ENCODE measurements at places on chromosomes 7 and 10.

DNA sequence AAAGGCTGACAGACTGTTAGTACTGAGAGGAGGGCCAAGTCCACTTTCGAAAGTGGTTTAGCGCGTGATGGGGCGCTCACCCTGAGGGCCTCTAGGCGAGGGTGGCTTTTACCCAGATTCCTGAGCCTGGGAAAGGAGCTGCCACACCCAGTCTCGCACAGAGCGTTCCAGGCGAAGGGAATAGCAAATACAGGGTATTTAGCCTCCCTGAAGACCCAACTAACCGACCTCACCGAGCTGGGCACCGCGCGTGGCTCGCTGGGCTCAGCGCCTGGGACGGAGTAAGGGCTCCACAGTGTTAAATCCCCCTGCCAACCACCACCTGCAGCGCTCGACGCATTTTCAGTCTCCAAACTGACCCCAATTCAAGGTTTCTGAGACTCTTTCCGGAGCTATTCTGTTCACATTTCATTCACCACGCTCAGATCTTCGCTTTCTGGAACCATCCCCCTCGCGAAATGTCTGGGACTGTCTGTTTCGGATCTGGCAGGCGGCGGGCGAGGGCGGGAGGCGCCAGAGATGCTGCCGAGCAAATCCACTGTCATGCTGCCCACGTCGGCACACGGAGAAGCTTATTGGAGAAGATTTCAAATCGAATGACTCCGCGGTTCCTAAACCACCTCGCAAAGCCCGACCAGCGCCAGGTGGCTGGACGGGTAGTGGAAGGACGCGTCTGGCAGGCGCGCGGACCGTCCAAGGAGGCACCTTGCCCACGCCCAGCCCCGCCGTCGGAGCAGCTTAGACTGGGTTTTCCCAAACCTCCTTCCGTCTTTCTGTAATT lies 1.4 kb upstream of the OSBPL3 start:
- DNase-seq: peak; percentile 45

DNA sequence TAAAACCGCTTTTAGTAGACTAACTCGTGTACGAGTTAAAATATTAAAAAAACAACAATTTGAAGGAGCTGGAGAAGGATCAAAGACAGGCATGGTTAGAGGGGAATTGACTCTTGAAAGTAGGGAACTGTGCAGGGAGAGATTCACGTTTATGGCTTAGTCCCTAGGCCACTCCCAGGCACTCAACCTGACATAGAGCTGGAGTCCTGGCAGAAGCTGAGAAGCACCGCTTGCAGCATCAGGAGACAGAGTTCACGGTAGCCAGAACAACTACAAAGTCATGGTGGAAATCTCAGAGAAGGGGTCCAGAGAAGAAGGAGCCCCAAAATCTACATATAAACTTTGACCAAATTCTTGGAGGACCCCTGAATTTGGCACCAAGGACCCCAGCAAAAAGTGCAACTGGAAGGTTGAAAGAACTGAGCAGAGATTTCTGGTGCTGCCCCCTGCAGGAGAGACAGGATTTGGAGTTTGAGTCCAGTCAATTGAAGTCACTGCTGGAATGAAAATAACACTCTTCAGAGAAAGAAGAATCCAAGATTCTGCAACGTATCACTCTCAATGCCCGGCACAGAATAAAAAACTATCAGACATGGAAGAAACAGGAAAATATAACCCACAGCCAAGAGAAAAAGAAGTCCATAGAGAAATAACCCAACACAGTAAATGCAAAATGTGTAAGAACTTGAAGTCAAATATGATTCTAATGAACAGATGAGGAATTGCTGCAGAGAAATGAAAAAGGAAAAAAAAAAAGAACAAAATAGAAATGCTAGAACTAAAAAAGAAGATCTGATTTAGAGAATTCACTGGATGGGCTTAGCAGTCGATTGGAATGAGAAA lies 493.3 kb upstream of the PODXL start:
- DNase-seq: no peak

DNA sequence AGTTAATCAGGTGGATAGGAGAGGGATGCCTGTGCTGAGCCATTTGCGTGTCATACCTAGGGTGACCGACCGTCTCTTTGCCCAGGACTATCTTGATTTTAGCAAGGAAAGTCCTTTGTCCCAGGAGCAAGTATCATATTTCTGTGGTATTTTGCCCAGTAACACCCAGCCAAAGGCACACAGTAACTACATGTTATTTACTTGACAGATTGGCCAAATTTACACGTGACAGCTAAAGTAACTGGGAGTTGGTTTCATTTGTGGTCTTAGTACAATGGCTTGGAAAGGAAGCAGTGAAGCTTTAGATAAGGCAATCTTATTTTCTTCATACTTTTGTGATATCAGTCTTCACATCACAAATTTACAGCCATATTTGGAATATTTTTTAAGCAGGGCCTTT lies 142.1 kb downstream of the JCAD start:
- no peak for DNase-seq

DNA sequence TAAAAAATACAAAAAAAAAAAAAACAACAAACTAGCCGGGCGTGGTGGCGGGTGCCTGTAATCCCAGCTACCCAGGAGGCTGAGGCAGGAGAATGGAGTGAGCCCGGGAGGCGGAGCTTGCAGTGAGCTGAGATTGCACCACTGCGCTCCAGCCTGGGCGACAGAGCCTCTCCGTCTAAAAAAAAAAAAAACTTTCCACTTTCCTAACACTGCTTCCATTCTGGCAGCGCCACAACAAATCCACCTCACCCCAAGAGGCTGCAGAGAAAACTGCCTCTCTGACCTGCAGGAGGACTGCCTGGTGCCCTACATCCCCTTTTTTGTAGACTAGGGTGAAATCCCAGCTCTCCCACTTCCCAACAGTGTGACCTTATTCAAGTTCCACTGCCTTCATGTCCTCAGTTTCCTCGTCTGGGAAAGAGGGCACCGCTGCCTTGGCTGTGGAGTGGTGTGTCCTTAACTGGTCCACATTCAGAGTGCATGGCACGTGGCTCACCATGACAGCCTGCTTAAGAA lies 2.6 kb upstream of the MBL2 start:
- no peak for DNase-seq

DNA sequence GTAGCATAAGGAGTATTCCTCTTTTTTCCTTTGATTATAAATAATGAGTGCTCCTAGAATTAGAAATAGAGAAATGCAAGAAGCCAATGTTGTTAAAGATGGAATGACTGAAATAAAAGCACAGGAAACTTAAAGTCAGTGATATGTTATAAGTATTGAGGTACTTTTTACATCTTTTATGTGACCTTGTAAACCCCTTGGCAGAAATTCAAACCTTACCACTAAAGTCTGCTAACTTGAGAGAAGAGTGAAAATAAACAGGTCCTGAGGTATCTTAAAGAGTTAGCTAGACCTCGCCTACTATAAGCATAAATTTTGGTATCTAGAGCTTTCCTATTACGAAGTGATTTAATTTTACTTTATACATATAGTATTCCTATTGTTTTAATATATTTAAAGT lies 188.2 kb downstream of the DKK1 start:
- no peak for DNase-seq

GRCh38 chr10:69749178-69750010 lies 52.3 kb upstream of the COL13A1 start:
- DNase-seq: no peak

GRCh38 chr7:10708447-10708846 lies 265.2 kb upstream of the PHF14 start:
- no peak for DNase-seq

DNA sequence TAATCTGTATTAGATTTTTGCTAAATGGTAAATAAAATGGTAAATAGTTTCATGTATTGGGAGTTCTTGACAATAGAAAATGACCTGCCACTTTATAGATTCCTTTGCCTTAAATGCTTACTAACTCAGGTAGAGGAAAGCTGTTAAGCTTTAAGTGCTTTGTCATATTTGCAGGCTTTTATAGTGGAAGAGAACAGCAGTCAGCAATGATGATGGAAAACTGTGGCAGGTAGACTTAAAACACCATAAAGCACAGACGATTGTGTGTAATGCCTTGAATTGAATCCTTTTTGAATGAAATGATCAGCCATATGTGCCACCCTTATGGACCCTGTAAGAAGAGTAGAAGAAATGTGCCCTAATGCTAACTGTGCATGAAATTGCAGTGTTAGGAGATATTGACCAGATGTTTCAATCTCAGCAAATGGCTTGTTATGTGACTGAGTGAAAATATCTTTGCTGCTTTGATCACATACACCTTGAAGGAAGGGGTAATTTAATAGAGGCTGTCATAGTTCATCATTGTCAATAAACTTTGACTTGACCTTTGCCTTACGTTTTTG lies 230.4 kb downstream of the ADK start:
- no peak for DNase-seq

GRCh38 chr10:77784856-77785255 lies 141.7 kb downstream of the DLG5 start:
- DNase-seq: no peak

DNA sequence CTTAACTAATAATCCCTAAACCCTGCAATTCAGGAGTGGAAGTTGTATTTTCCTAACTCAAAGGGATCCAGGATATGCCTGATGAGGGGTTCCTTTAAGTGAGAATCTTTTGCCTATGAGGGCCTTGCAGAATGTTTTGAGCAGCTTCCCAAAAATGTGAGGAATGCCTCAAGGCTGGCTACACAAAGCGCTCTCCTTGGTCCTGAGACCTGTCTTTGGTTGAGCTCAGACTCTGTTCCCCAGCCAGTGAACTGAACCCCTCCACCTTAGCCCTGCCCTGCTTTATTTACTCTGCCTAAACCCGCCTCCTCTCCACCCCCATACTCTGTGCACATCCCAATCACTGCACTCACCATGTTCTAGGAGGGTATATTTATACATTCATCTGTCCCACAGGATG lies 108.6 kb downstream of the NRCAM start:
- no peak for DNase-seq

- no peak for DNase-seq
Measured at GRCh38 chr7:149006345-149006725, 22.0 kb downstream of the PDIA4 start.

DNA sequence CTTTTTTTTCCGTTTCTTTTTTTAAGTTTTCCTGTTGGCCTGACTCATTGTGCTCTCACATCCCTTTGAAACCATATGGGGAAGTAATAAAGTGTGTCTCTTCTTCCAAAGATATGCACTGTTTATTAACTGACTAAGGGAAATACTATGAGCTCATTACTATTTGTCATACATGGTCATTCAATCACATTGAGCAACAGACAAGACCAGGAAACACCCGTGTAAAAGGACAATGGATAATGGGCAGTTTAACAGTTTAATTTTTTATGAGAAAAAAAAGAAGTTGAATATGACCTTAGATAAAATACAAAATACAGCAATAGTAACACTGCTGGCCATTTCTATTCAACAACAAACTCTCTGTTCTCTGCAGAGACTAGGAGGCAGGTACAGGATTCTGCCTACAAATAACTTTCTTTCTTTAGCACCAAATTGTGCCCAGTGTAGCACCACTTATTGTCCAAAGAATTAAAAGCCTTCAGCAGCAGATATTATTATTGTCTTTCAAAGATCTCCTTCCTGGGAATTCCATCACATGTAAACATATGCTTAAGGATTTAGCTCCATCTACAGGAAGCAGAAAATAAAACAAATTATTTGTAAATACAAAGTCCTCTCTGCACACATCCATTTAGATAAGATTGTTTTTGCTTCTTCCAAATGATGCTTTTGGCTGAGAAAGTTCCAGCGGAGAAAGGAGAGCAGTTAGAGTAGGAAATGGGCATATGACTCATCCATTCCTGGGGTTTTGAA lies 55.0 kb upstream of the AKR1E2 start:
- no peak for DNase-seq

DNA sequence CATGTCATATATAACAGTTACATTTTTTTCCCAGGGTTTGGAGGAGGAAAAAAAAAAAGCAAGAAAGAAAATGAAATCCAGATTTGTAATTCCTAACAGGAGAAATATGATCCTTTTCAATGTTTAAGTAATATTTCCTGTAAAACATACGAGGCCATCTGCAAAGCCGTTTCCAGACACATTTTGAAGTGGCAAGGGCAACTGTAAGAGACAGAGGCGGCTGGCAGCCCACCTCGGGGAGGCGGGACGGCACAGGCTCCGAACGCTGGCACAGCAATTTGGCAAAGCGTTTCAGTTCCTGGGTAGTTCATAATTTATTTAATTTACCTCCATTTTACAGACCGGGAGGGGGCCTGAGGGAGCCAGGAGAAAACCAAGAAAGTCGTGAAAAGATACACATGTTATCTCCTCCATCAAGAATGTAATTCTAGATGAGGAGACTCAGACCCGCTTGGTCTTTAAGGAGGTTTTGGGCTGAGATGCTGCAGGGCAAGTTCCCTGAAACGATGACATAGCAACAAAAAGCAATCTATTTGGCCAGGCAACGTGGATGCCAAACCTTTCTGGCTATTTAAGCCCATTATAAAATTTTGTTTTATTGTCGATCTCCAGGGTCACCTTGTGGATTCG lies 448.5 kb upstream of the MKI67 start:
- DNase-seq: no peak

DNA sequence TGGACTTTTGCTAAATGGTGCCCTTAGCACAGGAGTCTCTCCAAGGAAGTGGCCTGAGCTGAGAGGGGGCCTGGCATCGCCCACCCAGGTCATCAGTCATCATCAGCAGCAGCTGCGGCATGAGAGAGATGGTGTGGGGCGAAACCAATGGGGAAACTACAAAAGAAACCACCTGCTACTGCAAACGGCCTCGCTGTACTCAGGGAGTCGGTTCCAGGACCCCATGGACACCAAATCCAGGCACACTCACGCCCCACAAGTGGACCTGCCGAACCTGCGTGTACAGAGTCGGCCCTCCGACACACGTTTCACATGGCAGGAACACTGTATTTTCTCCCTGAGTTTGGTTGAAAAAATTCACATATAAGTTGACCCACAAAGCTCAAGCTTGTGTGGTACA lies 37.8 kb downstream of the DIP2C start:
- no peak for DNase-seq

DNA sequence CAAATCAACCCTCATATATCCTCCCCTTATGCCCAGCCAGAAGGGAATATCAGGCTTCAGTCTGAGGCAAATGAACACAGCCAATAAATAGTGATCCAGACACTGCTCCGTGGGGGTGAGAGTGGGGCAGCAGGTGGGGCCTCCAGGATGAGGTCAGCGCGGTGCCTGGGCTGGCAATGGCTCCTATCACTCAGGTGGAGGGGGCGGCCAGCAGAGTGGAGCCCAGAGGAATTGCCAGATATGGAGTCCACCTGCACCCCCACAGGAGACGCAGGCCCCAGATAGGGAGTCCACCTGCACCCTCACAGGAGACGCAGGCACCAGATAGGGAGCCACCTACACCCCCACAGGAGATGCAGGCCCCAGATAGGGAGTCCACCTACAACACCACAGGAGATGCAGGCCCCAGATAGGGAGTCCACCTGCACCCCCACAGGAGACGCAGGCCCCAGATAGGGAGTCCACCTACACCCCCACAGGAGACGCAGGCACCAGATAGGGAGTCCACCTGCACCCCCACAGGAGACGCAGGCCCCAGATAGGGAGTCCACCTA lies 78.0 kb upstream of the PPP2R2D start:
- DNase-seq: no peak

DNA sequence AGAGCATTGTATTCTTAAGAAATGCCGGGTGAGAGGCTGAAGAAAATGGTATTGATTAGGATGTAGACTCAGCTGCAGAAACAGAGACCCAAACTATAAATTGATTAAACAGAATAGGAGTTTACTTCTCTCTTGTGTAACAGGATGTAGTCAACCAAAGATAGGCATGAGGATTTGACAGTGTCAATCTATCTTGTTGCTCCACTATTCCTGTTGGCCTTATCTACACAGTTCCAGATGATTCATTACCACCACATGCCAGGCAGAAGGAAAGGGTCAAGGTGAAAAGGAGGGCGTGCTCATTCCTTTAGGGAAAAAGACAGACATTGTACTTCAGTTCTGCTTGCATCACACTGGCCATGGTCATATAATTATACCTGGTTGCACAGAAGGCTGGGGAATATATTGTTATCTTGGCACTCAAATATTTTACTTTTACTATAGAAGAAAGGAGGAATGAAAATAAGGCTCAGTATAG lies 11.9 kb upstream of the DMTF1 start:
- DNase-seq: no peak

All from stimulated activated naive B cell treated with anti-CD40 and anti-IgM and Interleukin-4, amounts not matched to agents 10 μg/mL and 1 μg/mL and 100 μg/mL, for 72 hours (primary cell).